T-cell (primary cell): ENCODE measurements at places on chromosomes 11 and 22.

GRCh38 chr11:92453055-92453454 is 228.4 kb downstream of the FAT3 start:
- no peaks in the 10 kb centered on the region for H3K36me3 ChIP-seq
- no peak for DNase-seq
- no peaks in the 10 kb centered on the region for H3K4me1 ChIP-seq
- H3K27ac ChIP-seq, result no peak overlapping the region

- no peaks in the 10 kb centered on the region for H3K27me3 ChIP-seq
- H3K36me3 ChIP-seq, result no peaks in the 10 kb centered on the region
- no peak overlapping the region for H3K27ac ChIP-seq
- no peak overlapping the region for H3K4me3 ChIP-seq
- DNase-seq, result no peak
- no peaks in the 10 kb centered on the region for H3K4me1 ChIP-seq
Measured at GRCh38 chr11:47087801-47088200, 88.9 kb downstream of the ARFGAP2 start.

DNA sequence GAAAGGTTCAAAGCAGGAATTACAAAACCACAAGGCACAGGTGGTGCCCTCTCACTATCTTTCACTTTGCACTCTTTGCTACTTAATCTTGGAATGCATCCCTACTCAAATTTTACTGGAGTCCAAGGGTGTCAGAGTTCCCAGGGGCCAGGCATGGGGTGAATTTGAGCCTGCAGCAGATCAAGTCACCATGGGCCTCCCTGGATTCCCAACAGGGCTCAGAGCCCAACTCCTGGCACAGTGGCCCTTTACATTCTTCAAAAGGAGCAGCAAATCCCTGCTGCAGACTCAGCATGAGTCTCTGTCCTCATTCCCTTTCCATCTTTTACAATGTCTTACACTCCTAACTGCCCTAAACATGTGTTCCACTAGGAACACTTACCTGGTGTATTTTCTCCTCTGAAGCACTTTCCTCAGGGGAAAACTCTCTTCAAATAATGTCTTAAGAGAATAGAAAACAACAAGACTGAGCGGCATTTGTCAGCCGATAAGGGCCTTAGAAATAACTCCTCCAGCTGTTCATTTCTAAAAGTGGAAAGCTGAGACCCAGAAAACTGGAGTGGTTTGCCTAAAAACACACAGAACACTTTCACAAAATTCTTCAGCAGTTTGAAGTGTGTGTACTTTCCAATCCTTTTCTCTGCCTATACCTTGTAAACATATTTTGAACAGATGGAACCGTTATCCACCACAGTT is 596.0 kb downstream of the INSC start:
- H3K27ac ChIP-seq, result no peak overlapping the region
- no peaks in the 10 kb centered on the region for H3K27me3 ChIP-seq
- no peaks in the 10 kb centered on the region for H3K36me3 ChIP-seq
- no peak for DNase-seq
- H3K4me3 ChIP-seq, result no peak overlapping the region

DNA sequence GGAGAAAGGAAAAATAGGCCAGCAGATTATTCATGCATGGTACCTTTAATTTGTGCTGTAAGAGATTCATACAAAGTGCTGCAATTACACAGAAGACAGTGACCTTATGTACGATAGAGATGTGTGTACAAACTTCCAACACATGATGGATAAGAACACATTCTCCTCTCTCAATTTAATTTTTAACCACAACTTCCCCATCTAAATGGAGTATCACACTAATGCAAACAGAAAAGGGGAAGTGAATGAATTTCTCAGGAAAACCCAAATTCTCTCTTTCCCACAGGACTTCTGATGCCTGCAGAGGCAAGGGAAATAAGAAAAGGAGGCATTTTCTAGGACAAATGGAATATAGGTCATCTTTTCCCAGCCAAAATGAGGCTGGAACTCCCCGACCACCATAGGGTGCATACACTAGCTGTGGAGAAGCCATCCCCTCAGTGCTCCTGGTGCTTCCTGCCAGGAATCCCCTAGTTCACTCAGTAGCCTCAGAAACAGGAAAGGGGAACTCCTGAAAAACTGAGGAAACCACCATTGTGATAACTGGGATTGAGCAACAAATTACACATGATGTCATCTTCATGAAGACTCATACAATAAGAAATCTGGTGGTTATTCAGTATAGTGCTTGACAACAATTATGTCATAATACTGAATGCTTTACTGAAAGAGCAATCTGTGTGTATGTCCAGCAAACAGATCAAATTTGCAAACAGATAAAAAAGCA is 22.4 kb downstream of the MMP10 start:
- no peak overlapping the region for H3K27ac ChIP-seq
- no peak for DNase-seq
- no peaks in the 10 kb centered on the region for H3K27me3 ChIP-seq

GRCh38 chr11:287821-288477 is 977 bp upstream of the PGGHG start:
- peak overlapping the region; percentile 84 for H3K27ac ChIP-seq
- H3K27me3 ChIP-seq, result no peaks in the 10 kb centered on the region
- DNase-seq, result no peak
- no peaks in the 10 kb centered on the region for H3K36me3 ChIP-seq
- H3K4me3 ChIP-seq, result peak overlapping the region; percentile 97

- no peak overlapping the region for H3K4me3 ChIP-seq
- no peaks in the 10 kb centered on the region for H3K4me1 ChIP-seq
- no peak for DNase-seq
- no peak overlapping the region for H3K27ac ChIP-seq
Measured at GRCh38 chr11:119419834-119420492, 3.0 kb downstream of the THY1 start.
